GM03348 (cell line): ENCODE measurements at places on chromosomes 12 and 14.

- no peak for DNase-seq
These were observed 24.8 kb upstream of the IFNG-AS1 start for GRCh38 chr12:67964456-67964855.

DNA sequence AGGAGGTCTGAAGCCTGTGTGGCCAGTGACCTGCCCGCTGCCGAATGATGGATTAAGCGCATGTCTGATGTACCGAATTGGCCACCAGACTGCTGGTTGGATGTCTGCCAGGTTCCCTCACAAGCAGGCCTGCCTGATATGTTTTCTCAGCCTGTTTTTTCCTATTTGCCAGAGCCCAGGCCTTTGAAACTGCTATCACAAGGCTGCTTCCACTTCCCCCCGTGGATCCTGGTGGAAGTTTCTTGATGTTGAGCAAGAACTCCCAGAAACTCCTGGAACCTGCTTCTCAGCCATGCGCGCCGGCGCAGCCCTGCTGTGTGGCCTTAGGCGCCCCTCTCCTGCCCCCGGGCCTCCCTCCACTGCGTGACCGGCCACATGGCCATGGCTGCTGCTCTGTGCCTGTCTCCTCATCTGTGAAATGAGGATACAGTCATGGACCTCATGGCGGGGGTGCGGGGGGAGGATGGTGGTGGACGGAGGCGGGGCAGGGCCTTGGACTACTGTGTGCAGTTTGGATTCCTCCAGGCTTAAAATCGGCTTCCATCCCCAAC is 56.6 kb downstream of the CALM1 start:
- DNase-seq: no peak

DNA sequence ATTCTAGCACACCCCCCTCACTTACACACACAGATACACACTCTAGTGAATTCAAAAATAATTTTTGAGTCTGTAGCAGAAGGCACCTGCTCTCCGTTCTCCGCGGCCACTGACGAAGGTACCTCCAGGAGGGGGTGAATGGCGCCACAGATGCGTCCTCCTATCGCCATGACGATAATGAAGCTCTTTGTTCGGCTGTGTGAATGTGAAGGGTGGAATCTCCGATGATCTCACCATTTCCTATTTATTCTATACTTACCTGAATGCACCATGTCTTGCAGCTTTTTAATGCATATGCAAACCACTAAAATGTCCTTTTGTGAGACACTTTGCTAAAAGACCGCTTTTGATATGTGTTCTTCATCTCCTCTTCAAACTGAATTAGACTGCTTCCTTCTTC is 162.7 kb downstream of the EGLN3 start:
- no peak for DNase-seq

- no peak for DNase-seq
These were observed 48.2 kb upstream of the MAP3K9 start for GRCh38 chr14:70857496-70857890.

DNA sequence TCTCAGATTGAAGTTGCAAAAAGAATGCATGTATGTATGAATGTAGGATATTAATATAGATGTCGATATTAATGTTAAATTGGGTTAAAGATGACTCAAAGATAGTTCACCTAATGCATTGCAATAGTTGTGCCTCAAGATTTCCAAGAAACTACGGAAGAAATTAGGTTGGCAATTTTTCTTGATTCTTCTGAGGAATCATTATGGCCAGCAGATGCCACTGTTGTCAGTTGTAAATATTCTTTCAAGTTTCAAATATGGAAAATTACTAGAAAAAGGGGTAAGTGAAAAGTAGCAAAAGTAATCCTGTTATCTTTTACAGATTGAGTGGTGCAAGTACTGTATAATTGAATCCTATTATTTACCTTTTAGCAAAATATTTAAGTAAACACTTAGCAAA is 202.1 kb downstream of the ADAMTS20 start:
- DNase-seq: no peak

DNA sequence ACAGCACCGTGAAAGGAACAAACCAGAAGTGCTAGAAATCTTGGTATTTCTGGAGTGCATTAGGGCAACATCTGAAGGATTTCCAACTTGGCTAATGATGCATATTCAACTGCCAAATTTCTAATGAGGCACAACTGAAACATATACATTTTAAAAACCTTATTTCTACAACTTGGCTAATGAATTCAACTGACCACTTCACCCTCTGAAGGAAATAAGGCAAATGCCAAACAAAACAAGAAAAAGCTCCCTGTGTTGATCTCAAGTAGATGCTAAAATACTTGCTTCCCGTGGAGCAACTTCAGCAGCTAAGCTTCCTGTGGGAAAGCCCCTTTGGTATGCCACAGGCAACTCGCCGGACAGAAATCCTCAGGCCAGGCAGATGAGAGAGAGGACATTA is 167.1 kb downstream of the TTC7B start:
- DNase-seq: no peak

GRCh38 chr12:5022465-5023061 is 21.1 kb upstream of the KCNA5 start:
- peak; percentile 78 for DNase-seq

GRCh38 chr14:53621921-53622320 is 334.7 kb downstream of the BMP4 start:
- DNase-seq: no peak

DNA sequence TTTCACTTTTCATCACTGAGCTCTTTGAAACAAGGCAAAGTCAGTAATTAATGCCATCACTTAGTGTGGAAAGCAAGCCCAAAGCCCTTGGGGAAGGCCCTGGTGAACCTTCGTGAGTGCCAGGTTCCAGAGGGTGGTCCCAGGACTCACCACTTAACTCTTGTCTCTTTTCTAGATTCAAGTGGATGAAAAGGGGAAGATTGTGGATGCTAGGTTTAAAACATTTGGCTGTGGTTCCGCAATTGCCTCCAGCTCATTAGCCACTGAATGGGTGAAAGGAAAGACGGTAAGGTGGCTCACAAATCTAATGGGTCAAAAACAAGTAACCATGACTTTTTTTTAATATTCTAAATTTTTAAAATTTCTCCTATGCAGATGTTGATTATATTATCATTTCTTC is 2.8 kb downstream of the ISCU start:
- no peak for DNase-seq

- DNase-seq: no peak
These were observed 5.1 kb upstream of the PAPOLA start for GRCh38 chr14:96497087-96497486.

GRCh38 chr12:127590868-127591267 is 676.1 kb upstream of the TMEM132C start:
- no peak for DNase-seq

DNA sequence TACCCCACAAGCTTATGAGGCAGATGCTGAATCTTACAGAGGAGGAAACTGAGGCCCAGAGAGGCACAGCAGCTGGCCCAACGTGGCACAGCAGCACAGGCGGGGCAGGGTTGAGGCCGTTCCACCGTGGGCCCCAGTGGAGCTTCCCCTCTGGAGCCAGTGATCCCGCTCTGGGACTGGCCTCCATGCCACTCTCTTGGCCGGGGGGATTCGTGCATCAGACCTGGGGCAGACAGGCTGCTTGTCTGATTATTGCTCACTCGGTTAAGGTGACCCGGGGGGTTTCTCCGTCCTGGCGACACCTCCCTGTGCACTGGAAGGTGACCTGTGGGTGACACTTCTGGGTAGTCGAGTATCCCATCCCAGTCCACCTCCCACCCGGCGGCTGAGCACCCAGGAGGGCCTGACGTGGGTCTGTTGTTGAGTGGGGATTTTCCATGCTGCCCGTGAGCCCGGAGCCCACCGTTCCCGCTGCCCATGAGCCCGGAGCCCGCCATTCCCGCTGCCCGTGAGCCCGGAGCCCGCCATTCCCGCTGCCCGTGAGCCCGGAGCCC is 27.8 kb downstream of the NOC4L start:
- no peak for DNase-seq

- peak; percentile 64 for DNase-seq
These were observed 771 bp upstream of the AVPR1A start for GRCh38 chr12:63151623-63152320.

DNA sequence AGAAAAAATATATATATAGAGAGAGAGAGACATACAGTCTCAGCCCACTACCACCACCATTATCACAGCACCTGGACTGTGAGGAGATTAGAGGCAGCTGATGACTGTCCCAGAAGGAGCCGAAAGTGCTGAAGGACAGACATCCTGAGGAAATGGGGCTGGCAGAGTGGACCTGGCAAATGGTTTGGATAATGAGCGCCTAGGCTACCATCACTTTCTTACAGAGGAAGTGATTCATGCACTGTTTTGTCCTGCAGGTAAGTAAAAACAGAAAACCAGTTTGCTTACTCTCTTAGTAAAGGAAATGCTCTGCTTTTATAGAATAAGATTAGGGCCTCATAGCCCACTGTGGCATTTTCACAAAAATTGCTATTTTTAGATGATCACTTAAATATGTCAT is 28.6 kb upstream of the DNM1L start:
- DNase-seq: no peak

DNA sequence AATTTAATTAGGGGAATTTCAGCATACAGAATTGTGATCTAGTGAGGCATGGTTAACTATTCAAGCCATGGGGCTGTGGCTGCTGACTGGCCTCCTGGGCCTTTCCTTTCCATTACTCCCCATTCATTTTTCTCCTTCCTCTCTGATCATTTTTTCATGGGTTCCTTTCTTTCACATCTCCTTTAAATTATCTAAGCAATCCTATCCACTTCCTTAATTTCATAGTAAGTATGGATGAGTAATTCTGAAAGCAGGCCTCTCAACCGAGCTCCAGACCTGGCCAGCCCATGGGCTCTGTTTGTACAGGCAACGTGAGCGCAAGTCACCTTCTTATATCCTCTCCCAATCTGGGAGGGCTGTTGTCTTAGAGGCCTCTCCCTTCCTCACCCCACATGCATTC is 13.4 kb downstream of the CKAP4 start:
- DNase-seq: no peak

GRCh38 chr14:69001375-69001774 is 22.3 kb upstream of the ACTN1 start:
- no peak for DNase-seq

GRCh38 chr14:32364941-32365340 is 35.8 kb downstream of the AKAP6 start:
- no peak for DNase-seq

- DNase-seq: no peak
These were observed 27.6 kb downstream of the FOXN4 start for GRCh38 chr12:109281452-109281851.

GRCh38 chr14:104294628-104294982 is 156.2 kb downstream of the KIF26A start:
- no peak for DNase-seq

- no peak for DNase-seq
These were observed 305.5 kb downstream of the AEBP2 start for GRCh38 chr12:19744705-19745218.

DNA sequence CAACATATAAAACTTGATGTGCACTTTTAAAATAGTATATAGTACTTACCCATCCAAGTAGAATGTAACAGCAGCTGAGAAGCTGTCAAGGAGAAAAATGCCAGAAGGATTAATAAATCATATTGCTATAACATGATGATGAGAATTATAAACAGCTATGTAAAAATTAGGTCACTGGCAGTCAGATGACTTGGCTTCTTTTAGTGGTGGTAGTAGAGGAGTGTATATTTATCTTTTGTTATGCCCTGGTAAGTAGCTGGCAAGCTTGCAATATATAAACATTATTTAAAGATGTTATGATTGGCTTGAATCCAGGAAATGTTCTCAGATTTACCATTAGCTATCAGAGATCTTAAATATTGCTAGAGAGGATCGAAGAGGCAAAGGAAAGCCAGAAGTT is 471.0 kb upstream of the MGAT4C start:
- no peak for DNase-seq

DNA sequence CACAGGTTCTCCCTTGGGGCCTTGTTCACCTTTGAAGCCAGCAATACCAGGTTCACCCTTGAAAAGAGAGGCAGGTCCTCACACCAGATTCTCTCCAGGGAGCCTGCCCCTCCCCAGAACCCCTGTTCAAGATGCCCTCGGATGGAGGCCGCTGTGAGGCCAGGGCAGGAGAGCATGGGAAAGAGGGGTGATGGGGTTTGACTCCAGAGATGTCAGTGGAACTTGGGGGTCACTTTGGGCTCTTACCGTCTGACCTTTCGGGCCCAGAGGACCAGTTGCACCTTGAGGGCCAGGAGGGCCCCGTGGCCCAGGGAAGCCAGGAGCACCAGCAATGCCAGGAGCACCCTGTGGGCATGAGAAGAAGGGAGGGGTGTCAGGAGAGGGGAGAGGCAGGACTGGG is 17.4 kb downstream of the COL2A1 start:
- no peak for DNase-seq

DNA sequence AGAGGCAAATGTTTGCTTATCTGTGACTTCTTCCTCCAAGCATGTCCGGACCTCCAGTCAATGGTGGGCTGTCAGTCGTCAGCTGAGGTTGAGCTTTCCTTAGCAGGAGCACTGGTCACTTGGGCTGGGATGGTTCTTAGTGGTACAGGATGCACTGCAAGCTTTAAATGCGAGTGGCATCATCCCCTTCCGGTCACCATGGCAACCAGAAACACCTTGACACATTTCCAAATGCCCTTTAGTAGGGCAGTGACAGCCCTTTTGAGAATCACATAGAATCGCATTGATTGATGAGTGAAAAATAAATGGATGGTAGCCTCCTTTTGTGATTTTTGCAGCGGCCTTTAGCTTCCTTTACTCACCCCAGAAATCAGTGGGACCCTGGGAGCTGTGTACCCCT is 24.1 kb downstream of the NTF3 start:
- DNase-seq: no peak
